ENCODE measurements at places on chromosomes 7 and 10.
A peak's percentile ranks its signal among the peaks of the same experiment; 100 is the strongest.

DNA sequence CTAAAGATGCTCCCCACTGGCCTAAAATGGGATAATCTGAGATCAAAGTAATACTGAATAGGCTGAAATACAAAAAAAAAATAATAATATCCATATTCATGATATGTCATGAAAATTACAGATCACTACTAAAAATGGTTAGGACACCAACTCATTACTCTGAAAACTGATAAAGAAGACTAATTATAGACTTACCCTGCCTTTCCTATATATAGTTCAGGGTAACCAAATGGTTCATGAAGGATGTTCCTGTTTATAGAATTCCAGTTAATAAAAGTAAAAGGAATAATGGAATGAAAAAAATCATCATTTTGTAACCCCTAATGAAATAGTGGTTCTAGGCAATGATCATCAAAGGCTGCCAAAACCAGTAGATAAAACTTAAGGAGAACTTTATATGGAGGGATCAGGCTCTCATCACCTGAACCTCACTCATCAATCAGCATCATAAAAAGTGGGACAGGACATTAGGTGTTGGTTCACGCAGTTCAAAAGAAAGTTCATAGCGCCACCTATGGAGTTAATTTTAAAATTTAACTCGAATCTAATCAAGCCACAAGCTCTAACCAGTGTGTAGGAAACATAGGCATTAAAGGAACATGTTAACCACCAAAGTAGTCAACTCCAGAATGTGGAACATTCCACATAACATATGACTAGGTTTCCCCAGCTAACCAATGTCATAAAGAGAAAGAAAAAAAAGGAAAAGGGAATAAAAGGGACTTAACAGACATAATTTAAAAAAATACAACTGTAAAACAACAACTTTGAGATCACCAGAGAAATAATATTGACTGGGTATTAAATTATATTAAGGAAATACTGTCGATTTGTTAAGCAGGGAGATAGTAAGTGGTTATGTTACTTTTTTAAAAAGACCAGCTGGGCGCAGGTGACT lies 35.7 kb downstream of the P4HA1 start:
- DNase-seq, result peak; percentile 37

DNA sequence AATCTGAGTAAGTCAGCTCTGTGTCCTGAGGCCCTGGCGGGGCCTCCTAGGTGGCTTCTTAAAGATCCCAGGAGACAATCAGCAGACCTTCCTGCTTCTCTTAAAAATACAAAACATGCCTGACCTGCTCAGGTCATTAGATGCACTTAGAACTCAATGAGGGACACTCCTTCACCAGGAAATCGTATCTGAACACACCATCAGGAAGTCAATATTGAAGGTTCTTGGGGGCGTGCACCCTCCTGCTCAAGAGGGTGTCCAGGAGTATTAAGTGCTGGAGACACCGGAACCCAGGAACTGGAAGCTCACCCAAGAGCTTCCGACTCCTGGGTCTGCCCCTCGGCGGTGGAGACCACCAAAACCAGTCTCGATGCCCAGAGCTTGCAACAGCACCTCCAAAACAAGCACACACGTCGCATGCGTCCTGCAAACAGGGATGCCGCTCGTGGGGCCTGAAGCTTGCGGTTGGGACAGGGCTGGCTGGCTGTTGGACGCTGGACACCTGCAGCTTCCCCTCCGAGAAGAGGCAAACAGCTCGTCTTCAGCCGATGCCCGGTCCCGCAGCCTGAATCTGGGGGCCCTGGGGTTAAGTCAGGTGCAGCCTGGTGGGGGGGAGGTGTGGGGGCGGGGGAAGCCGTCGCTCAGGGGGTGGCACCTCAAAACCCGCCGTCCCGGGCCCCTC lies 803 bp downstream of the RAPGEF5 start:
- no peak for DNase-seq

GRCh38 chr7:29017713-29018112 lies 59.6 kb upstream of the TRIL start:
- peak; percentile 34 for DNase-seq

- DNase-seq, result no peak
Measured at GRCh38 chr10:132306343-132306685, 1.4 kb downstream of the STK32C start.

DNA sequence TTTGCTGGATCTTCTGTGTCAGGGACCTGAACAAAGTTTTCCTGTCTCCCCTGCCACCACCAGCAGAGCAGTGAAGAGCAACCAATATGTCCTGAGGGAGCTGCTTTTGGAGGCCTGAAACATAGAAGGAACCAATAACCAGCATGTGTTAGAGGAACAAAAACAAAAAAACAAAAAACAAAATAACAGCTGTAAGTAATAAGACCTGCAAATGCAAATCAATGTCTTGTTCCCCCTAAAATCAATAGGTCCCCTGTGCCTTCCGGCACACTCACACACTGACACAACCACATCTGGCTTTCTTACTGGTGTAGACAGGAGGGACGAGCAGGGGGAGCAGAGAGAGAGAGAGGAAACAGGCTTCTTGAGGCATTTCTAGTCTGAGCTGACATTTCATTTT lies 94.1 kb downstream of the NRG3 start:
- no peak for DNase-seq

- DNase-seq, result no peak
Measured at GRCh38 chr7:156836443-156836842, 56.5 kb downstream of the LMBR1 start.

- no peak for DNase-seq
Measured at GRCh38 chr7:128407233-128407589, 2.6 kb downstream of the IMPDH1 start.

GRCh38 chr10:44313761-44314165 lies 71.1 kb downstream of the CXCL12 start:
- DNase-seq, result no peak

- peak; percentile 45 for DNase-seq
Measured at GRCh38 chr10:88783724-88784123, 18.8 kb upstream of the LIPM start.

DNA sequence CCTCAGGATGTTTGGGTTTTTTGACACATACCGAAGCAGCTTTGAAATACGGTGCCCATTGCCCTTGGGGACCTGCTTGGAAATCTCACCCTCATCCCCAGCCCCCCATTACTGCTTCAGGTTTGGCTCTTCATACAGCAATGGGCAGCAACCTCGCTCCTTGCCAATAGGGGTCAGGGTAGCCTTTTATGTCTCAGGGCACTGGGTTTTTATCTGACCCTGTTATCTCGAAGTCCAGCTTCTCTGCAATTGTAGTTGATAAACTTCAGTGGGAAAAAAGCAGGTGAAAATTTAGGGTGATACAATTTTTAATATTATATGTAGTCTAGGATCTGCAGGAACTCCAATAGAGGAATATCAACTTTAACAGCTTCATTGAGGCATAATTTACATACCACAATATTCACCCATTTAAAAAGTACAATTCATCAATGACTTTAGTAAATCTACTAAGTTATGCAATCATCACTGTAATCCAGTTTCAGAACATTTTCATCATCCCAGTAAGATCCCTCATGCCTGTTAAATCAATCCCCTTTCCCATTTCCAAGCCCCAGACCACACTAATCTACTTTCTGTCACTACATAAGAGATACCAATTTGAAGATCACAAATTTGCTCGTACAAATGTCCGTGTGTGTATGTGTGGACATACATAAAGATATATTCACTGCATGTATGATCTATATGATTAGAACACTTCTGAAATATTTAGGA lies 386.2 kb downstream of the KCNMA1 start:
- DNase-seq, result peak; percentile 58

Data from EL (cell line).